ENCODE measurements at places on chromosomes 6 and 20.

GRCh38 chr6:155181498-155181897, 82.3 kb upstream of the CLDN20 start:
- no peak for DNase-seq

DNA sequence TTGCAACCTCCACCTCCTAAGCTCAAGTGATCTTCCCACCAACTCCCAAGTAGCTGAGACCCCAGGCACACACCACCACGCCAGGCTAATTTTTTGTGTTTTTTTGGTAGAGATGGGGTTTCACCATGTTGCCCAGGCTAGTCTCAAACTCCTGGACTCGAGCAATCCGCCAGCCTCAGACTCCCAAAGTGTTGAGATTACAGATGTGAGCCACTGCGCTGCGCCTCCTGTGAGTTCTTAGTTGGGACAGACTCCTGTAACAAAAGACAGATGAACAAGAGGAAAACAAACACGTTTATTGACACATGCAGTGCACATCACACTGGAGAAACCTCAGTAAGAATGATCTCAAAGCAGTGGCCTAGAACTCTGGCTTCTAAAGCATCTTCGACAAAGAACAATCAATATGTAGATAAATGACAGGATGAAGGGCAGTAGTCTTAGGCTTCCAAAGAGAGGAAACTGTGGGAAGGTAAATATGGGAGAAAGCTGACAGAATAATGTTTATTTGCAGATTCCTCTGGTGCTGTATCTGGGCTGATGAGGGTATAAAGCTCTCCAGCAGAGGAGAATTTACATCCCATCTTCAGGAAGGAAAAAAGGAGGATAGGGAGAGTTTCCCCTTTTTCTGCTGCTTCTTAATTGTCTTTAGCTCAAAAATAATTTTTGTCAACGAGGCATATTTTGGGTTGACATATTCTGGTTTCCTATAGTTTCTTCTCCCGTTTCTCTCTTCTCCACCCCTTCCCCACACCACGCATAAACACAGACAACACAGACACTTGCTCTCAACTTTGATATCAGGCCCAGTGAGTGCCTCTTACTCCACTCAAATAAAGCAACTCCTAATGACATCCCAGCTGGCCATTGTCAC, 84.7 kb upstream of the TNFAIP3 start:
- DNase-seq, result no peak

- no peak for DNase-seq
These were observed 445.8 kb upstream of the JAG1 start for GRCh38 chr20:11119573-11119972.

- no peak for DNase-seq
These were observed 31.1 kb downstream of the CD109 start for GRCh38 chr6:73727114-73727513.

GRCh38 chr6:43900560-43900915, 130.5 kb downstream of the VEGFA start:
- no peak for DNase-seq

- DNase-seq, result no peak
These were observed 52.0 kb downstream of the FRK start for GRCh38 chr6:116008470-116009243.

DNA sequence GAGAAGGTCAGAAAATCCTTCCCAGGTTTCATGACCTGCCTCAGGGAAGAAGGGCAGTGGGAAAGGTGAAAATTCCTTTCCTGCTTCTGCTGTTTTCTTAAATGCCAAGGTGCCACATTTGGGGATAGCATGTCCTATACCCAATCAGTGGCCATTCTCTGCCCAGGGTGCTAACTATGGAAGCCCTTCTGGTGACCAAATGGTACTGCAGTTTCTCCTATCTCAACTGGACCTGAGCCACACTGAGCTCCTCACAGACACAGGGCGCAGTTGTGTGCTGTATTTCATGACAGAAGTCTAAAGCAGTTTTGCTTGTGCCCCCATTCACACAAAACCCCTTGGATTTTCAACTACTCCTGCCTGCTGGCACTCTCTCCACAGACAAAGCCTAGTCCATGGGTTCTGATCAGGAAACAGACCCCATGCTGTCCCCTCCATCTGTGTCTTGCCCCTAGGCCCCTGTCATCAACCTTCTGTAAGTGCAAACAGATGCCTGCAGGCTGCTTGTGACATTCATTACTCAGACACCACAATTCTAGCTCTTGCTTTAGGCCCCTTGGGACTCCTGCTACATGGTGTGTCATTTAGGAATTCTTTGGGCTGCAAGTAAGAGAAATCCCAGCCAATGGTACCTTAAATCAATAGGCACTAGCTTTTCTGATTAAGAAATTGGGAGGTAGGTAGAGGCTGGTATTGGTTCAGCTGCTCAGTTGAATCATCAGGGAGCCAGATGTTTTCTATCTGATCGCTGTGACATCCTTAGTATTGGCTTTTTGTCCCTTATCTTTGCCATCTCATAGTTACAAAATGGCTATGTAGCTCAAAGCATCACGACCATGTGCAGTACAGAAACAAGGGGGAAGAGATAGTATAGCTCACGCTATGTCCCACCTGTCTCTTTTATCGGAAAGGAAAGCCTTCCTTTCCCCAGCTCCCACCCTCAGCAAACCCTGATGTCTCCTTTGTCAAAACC, 147.8 kb downstream of the CD83 start:
- DNase-seq, result no peak

GRCh38 chr6:19536838-19537237, 300.3 kb upstream of the ID4 start:
- no peak for DNase-seq

- DNase-seq, result no peak
These were observed 5.2 kb upstream of the NRSN2 start for GRCh38 chr20:341682-342081.

GRCh38 chr6:167668019-167668753, 158.5 kb upstream of the AFDN start:
- DNase-seq, result no peak

DNA sequence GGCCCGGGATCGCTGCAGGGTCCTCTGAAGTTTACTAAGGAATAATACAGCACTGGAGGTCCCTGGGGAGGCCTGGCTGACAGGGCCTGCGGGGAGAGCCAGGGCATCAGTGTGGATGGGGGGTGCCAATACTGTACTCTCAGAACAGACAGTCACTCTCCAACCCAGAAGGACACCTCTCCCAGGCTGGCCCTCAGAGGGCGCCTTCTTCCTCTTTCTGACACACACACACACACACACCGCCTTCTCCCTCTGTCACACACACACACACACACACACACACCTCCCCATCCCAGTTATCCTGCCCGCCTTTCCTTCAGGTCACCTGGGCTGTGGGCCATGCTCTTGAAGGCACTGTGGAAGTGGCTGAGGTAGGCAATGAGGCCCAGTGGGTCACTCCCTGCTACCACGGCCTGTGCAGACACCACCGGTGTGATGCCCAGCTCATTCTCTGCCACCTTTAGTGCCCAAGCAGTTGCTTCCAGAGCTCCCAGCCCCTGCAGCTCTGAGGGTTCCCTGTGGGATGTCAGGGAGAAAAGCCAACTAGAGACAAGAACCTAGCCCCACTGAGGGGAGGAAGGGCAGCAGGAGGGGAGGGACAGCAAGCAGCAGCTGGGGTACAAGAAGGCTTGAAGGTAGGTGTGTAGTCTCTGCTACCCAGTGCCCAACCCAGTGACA, 7.5 kb downstream of the SMPD2 start:
- DNase-seq, result no peak

DNA sequence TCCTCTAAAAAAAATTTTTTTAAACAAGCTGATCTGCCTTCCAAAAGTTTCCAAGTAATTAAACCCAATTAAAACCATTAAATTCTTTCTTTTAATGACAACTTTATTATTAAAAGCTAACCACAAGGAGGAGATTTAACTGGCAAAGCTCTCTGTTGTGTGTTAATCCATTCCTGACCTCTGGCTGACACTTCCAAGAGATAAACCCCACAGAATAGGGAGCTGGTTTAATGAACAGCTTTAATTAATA, 230.8 kb downstream of the EYA2 start:
- no peak for DNase-seq

GRCh38 chr6:135901774-135902524, 50.4 kb downstream of the PDE7B start:
- peak; percentile 48 for DNase-seq

DNA sequence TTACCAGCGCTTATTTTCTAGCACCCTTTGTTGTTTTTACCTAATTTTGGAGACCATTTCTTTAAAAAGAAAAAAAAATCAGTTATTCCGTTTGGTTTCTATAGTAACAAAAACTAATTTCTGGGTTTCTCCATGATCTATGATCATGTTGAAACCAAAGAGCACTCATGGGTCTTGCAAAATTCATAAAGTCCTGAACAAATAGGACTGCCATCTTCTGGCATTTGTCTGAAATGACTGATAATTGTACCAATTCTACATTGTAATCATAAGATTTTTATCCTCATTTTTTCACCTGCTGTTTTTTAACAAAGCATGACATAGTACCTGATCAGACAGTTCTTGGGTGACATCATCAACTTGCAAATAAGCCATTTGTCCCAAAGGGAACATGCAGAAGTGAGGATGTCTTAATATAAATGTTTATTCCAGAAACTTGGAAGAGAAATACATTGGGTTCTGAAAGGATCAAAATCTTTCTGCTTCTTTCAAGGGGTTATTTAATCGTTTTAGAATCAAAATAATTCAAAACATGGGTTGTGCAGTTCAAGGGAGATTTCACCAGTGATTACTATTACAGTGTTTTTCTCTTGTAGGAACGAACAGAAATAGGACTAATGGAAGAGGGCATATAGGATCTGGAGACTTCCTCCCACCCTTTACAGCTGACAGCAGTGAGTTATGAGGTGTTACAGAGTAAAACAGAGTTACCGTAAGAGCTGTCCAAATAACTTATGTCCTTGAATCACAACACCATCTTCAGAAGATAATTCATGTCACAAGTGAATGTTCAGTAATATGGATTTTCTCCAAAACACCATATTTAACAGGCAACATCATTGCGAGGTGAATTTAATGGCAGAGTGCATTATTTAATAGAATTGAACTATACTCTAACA, 87.1 kb upstream of the GJE1 start:
- no peak for DNase-seq

- no peak for DNase-seq
These were observed 57.8 kb upstream of the RREB1 start for GRCh38 chr6:7050004-7050403.

GRCh38 chr20:11117808-11118528, 444.2 kb upstream of the JAG1 start:
- DNase-seq, result no peak

GRCh38 chr6:13454286-13455221, 32.8 kb downstream of the GFOD1 start:
- peak; percentile 46 for DNase-seq

- DNase-seq, result no peak
These were observed 91.4 kb downstream of the PLCB4 start for GRCh38 chr20:9160331-9160730.

GRCh38 chr6:2205396-2205795, 40.0 kb downstream of the GMDS start:
- DNase-seq, result no peak

DNA sequence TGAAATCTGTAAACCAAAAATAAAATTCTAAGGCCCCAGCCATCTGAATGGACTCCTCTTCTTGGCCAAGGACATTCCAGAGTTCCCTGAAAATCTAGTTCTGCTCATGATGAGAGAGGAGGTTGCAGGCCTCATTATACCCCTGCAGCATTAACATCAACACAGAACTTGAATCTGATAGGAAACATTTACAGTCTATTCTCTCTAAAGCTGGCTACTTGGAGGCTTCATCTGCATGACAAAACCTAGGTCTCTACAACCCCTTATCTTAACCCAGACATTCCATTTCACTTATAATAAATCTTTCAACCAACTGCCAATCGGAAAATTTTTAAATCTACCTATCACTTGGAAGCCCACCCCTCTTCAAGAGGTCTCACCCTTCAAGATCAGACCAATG, 15.7 kb downstream of the RTN4IP1 start:
- no peak for DNase-seq

GRCh38 chr6:153117986-153118879, 12.8 kb downstream of the RGS17 start:
- DNase-seq, result no peak

- no peak for DNase-seq
These were observed 1279.0 kb upstream of the MAP3K7 start for GRCh38 chr6:91865889-91866288.

DNA sequence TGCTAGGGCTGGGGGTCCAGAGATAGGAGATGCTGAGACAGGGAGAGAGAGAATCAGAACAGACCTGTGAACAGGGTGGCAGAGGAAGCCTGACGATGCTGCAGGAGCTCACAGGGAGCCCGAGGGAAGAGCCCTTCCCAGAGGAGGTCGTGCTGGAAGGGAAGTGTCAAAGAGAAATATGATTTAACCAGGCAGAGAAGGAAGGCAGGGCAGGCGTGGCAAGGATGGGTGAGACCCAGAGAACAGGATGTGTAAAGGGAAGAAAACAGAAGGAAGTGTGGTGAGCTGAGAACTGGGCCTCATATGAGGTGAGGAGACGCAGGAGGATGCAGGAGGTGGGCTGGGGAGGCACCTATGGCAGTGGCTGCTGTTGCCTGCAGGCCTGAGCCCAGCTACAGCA, 105.6 kb downstream of the ZDHHC14 start:
- no peak for DNase-seq

GRCh38 chr6:4256969-4257368, 121.6 kb upstream of the ECI2 start:
- DNase-seq, result no peak

- no peak for DNase-seq
These were observed 13.2 kb upstream of the IRF4 start for GRCh38 chr6:378090-378957.

DNA sequence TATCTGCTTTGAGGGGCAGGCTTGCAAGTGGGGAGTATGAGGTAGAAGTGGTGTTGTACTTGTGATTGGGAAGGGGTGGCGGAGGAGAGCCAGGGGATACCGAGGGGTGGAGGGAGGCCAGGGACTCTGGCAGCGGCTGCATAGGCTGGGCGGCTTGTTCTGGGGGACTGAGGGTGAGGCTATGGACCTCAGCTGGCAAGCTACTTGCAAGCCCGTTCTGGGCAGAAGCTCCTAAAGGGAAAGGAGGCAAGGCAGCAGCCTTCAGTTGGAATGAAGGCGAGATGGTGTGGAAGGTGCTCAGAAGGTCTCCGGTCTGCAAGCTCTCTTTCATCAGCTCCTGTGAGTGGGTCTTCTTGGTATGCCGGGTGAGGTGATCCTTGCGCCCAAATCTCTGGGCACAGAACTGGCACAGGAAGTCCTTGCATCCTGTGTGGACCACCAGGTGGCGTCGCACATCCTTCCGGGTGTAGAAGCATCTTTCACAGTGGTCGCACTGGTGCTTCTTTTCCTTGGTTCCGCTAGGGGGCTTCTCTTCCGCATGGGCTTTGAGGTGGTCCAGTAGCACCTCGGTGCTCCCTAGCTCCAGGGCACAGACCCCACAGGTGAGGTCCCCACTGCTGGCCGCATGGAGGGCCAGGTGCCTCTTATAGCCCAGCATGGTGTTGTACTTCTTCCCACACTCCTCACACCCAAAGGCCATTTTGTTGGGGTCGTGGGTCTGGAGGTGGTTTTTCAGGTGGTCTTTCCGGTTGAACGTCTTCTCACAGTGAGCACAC, 66.0 kb downstream of the PLAGL1 start:
- DNase-seq, result peak; percentile 42

- DNase-seq, result no peak
These were observed 111.7 kb upstream of the NEDD9 start for GRCh38 chr6:11343963-11344723.
